Smooth muscle cell of the umbilical artery (primary cell): ENCODE measurements at places on chromosomes 5 and 9. TPM values are rescaled to one million over a fixed set of nuclear protein-coding genes. Genes with fewer than 3 reads are reported as not detected.

The PCDHGA9 gene
- total RNA-seq, result 3.6 and 4.5 TPM in 2 replicates

The DENND4C gene
- total RNA-seq, result 43.7 and 53.6 TPM in 2 replicates

The MGAT4B gene
- total RNA-seq, result 154 and 261 TPM in 2 replicates

The C9orf50 gene
- total RNA-seq, result not detected in 2 replicates

The LCN12 gene
- total RNA-seq, result 0.30 and 0.51 TPM in 2 replicates

The CDC20B gene
- total RNA-seq, result not detected in 2 replicates

The DHFR gene
- 8.0 and 14.8 TPM in 2 replicates for total RNA-seq

The ATOSB gene
- 37.7 and 55.5 TPM in 2 replicates for total RNA-seq

The ANKRD18B gene
- total RNA-seq, result 6.4 and 35.6 TPM in 2 replicates

The BARHL1 gene
- total RNA-seq, result not detected in 2 replicates

The ADAMTS16 gene
- 3.9 and 10.7 TPM in 2 replicates for total RNA-seq

The CATSPER3 gene
- not detected in 2 replicates for total RNA-seq

The SHC3 gene
- total RNA-seq, result 63.2 and 79.2 TPM in 2 replicates

The ANKRD34B gene
- not detected in 2 replicates for total RNA-seq

The POLR3G gene
- total RNA-seq, result 3.0 and 16.3 TPM in 2 replicates

The PCDHB11 gene
- 0.05 and 0.30 TPM in 2 replicates for total RNA-seq

The ELAVL2 gene
- total RNA-seq, result under 0.01 TPM in 1 of 2 replicates, not detected in the other

The NMUR2 gene
- total RNA-seq, result not detected in 2 replicates

The PCDHA13 gene
- total RNA-seq, result 0.09 TPM in 1 of 2 replicates, not detected in the other

The IL3 gene
- total RNA-seq, result not detected in 2 replicates
